ENCODE measurements at places on chromosomes 16 and 17.

DNA sequence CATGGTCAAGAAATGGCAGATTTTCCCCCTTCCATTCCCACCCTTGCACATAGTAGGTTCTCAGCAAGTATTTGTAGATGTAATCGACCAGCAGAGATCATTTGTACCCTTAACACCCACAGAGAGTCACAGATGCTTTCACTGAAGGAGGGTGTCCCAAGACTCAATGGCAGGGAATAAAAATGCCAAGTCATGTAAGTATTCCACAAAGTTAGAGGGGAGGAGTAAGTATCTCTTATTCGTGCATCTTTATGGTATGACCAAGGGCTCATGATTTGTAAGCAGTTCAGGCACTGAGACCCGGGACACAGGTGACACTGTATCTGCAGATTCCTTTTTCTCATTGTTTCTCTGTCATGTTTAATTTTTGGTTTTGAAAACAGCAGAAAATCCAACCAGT lies 489.6 kb downstream of the MAF start:
- no peak for DNase-seq

DNA sequence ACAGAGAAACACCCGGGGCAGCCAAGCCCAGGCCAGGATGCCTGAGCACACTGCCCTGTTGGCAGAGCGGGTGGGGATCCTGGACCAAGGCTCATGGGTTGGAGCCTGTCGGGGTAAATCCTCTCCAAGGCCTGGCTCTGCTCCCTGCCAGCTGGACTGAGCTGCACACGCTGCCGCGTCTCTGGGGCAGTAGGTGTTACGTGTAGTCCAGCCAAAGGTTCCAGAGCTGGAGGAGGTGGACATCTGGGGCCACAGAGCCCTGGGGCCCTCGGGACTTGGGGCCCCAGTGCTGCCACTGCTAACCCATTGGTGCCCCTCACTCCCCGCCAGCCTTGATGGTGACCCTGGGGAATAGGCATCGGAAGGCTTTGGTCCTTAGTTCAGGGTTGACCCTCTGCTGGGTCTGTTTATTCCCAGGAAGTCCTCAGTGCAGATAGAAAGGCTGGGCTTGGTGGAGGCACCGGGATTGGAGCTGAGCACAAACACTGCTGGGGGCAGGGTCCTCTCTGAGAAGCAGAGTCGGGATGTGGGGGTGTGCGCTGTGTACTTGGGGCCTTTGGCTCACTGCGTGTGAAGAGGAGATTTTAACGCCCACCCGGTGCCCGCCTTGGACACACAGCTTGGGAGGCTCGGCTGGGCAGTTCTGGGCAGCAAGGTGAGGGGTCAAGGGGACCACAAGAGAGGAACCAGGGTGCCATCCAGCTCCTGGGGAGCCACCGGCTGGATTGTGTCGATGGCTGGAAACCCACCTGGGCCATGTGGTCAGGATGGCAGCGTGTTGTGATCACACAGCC lies 16.3 kb upstream of the CBX4 start:
- no peak for DNase-seq

- DNase-seq, result no peak
Observed at GRCh38 chr16:23842137-23842600, 6.4 kb downstream of the PRKCB start.

DNA sequence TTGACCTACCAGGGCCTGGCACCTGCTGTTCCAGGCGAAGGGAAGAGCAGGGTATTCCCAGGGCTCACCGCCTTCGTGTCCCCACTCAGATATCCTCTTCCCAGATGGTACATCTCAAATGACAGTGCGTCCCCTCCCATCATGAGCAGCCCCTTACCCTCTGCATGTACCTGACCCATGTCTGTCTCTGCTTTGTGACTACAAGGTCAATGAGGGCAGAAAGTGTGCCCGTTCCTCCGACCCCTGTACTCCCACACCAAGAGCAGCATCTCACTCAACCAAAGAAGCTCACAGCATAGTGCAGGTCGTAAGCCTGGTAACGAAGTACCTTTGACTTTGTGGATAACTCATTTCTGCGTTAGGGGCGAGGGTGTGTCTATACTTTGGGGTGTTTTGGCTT lies 142.6 kb downstream of the KATNIP start:
- no peak for DNase-seq

DNA sequence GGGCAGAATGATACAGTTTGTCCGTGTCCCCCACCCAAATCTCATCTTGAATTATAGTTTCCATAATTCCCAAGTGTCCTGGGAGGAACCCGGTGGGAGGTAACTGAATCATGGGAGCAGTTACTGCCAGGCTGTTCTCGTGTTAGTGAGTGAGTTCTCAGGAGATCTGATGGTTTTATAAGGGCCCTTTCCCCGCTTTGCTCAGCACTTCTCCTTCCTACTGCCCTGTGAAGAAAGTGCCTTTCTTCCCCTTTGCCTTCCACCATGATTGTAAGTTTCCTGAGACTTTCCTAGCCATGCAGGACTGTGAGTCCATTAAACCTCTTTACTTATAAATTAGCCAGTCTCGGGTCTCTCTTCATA lies 28.9 kb upstream of the SEC14L1 start:
- no peak for DNase-seq

DNA sequence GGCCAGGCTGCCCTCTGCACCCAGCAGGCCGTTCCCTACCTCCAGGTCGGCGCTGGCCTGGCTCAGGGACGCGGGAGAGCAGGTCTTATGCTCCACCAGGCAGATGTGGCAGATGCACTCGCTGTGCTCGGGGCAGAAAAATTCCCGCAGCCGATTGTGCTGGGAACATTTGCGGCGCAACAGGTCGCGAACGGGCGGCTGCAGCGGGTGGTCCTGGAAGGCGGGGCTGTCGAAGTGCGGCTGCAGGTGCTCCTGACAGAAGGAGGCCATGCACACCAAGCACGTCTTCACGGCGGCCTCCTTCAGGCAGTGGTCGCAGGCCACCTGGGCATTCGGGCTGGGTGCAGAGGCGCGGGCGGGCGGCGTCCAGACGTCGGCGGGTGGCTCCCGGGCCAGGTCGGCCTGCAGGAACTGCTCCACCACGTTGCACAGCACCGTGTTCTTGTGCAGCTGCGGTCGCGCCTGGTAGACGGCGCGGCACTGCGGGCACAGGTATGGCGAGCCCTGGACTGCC lies 439 bp downstream of the TRIM25 start:
- DNase-seq, result no peak

DNA sequence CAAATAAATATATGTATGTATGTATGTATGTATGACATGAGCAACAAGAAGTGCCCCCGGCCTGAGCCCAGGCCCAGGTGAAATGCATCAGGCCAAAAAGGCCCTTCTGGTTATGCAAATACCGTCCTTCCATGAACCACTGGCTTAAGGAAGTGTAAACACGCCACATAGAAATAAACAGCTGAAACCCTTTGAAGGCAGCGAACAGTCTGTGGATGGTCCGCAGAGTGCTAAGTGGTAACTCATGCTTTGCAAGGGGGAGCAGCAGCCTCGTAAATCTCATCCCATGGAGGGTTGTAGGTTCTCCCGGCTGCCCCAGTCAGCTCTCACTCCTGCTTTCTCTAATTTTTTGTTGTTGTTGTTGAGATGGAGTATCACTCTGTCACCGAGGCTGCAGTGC lies 36.7 kb downstream of the COTL1 start:
- DNase-seq, result no peak

GRCh38 chr16:3004781-3005284 lies 7.9 kb upstream of the CLDN9 start:
- DNase-seq, result peak; percentile 70

DNA sequence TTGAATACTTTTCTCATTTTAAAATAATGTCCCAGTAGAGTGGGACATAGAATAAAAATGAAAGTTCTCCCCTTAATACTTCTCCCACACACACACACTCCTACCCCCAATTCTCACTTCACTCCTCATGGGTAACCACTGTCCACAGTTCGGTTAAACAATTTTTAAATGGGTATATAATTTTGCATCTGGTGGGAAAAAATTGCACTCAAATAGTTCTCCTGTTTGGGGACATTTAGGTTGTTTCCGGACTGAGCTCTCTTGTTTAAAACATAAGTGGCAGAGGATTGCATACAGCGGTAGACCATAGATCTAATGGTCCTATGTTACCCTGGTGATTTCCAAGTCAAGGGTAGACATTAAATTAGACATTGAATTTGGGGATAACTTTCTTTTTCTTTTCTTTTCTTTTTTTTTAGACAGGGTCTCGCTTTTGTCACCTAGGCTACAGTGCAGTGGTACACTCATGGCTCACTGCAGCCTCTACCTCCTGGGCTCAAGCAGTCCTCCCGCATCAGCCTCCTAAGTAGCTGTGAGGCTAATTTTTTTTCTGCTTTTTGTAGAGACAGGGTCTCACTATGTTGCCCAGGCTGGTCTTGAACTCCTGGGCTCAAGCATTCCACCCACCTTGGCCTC lies 138.3 kb downstream of the SOCS1 start:
- no peak for DNase-seq

GRCh38 chr17:5022171-5022711 lies 13.0 kb downstream of the SLC52A1 start:
- no peak for DNase-seq

DNA sequence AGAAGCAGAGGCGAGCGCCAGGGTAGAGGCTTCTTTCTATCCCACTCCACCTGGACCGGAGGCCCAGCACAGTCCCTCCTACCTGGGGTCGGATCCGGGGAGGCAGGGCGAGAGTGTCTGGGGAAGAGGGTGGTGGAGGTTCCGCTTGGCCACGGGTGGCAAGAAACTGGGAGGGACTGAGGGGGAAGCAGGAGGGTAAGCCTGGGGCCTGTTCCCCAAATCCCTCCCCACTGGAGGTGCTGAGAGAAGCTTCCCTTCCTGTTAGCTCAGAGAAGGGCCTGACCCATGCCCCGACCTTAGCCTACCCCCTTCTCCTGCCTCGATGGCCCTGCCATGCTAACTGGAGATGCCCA lies 1.8 kb upstream of the TPPP3 start:
- DNase-seq, result no peak

All from transverse colon (tissue), 4 donors.